ENCODE measurements at places on chromosomes 16 and 17.

- DNase-seq = no peak
Observed at GRCh38 chr16:80288616-80289015, 252.2 kb upstream of the DYNLRB2 start.

DNA sequence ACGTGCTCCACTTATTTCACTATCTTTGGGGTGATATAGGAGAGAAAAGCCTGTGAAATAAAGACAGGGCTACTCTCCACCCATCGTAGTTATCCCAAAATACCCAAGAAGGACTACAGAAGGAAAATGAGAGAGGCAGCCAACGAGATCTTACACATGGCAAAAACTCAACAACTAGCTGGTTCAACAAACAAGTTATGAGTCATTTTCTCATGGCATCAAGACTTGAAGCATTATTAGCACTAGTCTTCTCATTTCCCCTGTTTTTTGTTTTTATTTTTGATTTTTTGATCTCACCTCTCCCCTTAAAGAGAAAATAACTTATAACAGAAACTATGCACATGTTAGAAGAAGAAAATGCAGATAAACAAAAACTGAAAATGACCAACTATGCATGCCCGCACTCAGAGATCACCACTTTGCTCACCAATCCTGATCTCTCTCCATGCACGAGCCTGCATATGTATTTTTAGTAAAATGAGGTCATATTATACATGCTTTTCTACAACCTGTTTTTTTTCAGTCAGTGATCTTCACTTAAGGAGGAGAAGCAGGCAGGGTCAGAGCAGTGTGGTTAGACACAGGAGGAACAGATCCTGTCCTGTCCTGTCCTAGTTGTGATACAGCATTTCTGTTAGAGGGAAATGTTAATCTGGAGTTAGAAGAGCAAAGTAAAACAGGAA lies 22.8 kb downstream of the FAM117A start:
- DNase-seq = no peak

DNA sequence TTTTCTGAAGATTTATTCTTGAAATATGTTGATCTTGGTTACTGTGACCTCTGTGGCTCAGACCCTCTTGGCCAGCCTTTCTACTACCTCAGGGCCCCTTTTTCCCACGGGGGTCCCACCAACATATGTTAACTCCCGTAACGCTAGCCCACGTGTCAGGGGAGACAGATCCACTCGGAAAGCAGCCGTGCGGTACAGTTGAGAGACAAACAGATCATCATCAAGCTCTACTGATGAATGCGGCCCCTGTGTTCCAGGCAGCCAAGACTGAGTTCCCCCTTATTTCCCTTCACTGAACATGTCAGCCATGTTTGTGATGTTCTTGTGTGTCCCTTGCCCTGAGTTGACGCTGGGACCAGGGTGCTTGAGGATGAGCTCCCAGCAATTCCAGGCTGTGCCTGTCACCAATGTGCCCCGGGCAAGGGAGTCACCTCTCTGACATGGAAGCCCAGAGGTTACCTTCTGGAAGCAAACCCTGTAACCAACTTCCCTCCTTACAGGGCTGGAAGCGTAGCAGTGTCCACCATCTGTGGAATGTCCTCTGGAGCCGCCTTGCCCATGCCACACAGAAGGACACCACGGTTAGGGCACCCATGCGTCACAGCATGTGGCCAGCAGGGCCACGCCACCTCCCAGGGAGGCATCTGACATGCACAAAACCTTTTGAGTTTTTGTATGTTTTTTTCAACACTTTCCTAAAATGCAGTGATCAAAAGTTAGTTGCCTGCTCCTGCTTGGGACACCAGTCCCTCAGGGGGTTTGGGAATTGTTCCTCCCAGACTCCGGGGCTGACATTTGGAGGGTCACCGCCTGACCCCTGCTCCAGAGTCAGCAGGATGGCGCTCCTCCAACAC lies 193.7 kb upstream of the CHMP6 start:
- DNase-seq = peak; percentile 55

DNA sequence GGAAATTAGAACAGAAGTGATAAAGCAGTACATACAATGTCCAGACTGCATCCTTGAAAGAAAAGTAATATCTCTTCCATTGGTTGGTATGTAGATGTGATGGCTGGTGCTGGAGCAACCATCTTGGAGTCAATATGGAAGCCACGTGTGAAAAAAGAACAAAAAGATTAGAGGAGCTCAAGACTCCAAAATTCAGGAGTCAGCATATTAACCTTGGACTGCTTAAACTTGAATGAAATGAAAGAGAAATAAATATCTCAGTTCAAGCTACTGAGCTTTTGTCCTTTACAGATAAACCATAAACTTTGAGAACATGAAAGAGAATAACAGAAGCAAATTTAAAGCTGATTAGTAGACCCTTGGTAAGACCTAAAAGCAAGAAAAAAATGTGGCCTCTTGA lies 197.9 kb downstream of the HS3ST3B1 start:
- no peak for DNase-seq
